ENCODE measurements at places on chromosomes 2 and 18.
A peak's percentile ranks its signal among the peaks of the same experiment; 100 is the strongest.

DNA sequence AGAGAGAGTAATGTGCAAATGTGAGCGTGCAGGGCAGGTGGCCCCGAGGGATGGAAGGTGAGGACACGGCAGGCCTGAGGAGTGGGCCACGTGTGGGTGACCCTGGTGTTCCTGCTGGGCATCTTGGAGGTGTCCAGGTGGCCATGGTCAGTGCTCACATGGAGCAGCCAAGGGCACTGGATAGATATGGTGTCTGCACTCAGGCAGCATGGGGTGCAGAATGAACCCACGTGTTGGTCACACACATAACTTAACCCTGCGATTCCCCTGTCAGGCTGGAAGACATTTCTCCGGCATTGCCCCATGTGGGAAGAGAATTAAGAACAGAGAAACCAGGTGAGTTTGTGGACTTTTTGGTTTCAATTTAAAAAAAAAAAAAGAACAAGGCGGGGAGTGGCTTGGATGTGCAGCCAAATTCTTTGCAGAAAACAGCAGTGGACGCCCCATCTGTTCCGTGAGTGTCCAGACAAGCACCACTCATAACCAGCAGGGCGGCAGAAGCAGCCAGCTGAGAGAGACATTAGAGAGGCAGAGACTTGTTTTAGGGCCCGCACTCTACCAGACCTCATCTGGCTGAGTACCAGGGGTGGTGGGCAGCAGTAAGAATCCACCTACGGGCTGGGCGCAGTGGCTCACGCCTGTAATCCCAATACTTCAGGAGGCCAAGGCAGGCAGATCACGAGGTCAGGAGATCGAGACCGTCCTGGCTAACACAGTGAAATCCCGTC lies 249.8 kb downstream of the ACKR3 start:
- DNase-seq: no peak

DNA sequence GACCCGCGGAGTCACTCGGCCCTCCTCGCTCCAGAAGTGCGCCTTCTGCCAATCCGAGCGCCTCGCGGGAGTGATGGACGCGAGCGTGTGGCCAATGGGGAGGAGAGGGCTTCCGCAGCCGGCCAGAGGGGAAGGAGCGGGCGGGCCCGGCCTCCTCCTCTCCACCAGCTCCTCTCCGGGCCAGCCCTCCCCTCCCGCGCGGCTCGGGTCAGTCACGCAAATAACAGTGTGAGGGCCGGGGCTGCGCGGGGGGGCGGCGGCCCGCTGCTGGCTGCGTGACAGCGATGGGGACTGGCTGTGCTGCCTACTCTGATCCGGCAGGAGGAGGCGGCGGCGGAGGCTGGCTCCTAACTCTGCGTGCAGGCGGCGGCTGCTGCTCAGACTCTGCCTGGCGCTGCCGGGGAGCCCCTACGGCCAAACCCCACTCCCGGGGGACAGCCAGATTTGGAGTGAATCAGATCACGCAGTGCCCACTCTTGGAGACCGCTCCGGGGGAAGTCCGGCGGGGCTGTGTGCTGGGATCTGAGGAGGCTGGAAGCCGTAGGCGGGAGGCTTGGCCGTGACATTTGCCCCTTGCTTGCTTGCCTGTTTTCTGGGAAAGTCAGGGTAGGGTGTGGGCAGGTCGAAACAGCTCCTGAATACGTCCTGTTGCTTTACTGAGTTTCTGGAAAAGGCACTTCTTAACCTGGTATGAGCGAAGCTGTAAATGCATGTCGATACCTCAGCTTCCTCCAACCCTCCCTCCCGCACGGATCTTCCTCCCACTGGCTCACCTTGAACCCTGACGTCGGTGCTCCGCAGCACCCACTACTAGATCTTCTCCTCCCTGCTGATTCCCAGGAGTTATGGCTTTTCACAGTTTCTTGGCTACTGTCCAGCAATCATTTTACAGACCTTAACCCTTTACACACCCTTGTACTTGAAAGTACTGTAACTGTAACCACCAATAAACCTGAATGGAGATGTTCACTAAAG lies 97.9 kb upstream of the SERTAD2 start:
- DNase-seq: peak; percentile 99

- no peak for DNase-seq
Observed at GRCh38 chr2:56754066-56754615, 570.4 kb downstream of the CCDC85A start.

DNA sequence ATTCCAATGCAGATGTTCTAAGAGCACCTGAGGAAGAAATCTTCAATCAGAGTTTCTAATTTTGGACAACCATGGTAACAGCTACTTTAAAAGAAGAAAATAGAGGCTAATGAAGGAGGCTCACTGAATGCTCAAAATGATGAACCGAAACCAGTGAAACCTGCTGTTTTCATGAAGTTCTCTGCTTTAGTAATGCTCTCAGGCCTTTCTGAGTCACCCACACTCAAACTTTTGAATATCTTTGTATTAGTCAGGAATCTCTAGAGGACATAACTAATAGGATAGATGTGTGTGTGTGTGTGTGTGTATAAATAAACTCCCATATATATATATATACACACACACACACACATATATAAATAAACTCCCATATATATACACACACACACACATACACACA lies 76.9 kb upstream of the RIT2 start:
- no peak for DNase-seq

GRCh38 chr18:7688580-7688979 lies 121.5 kb downstream of the PTPRM start:
- no peak for DNase-seq

DNA sequence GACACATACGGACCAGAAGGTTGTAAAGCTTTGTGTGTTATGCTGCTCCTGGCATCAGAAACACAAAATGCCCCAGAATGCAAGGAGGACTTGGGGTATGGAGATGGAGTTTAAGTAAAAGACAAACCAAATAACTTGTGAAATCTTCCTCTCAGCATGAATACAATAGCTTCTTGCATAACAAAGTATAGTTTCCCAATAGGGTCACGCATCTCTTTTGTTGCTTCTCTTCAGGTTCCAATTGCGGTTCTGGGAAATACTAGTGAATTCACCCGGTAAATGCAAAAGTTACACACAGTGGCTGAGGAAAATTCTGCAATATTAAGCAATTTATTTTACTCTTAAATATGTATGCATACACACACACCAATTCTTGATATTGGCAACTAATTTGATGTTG lies 339.2 kb upstream of the EPHA4 start:
- no peak for DNase-seq

- no peak for DNase-seq
Observed at GRCh38 chr2:207483066-207483465, 46.7 kb upstream of the CREB1 start.

DNA sequence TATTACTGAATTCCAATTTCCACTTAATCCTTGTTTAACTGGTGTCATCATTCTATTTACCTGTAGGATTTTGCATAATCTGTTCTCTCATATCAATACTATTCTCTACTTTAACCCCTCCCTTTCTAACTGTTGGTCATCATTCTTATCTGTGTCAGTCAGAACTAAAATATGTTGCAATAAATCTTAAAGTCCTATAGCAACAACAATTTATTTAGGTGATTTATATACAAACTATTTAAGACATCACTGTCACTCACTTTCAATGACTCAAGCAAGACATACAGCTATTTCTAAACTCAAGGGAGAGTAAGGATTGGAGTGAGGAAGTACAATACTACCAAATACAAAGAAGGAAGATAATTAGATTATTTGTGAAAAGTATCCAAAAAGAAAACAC lies 740.4 kb downstream of the DSC3 start:
- DNase-seq: no peak

DNA sequence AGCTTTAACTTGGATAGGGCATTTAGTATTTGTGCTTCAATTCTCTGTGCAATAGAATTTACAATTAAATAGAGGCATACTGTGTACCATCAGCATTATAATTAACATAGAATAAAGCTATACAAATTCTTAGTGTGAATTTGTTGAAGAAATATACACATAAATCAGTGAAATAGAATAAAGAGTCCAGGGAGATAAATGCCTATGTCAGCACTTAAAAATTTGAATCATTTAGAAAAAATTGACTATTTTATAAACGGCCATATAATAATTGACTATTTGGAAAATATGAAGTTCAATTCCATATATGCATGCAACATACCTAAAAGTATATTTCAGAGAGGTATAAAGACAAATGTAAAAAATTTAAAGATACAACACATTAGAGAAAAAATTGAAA lies 348.7 kb downstream of the NR4A2 start:
- no peak for DNase-seq

DNA sequence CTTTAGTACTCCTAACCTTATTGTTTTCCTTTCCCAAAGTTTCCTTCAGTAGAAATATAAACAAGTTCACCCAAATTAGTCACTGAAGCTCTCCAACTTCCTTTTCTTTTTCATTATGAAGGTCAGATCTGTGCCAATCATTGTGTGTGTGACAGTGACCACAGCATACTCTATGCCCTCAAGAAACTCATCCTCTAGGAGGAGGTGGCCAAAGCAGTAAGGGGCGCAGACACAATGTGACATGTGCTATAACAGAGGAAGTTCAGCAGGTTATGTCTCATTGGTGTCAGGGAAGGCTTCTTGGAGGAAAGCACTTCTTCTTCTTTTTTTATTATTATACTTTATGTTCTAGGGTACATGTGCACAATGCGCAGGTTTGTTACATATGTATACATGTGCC lies 60.0 kb upstream of the PSME4 start:
- no peak for DNase-seq

GRCh38 chr2:231051116-231051515 lies 5.6 kb upstream of the PSMD1 start:
- no peak for DNase-seq

GRCh38 chr2:160308915-160309314 lies 108.8 kb upstream of the ITGB6 start:
- DNase-seq: no peak

DNA sequence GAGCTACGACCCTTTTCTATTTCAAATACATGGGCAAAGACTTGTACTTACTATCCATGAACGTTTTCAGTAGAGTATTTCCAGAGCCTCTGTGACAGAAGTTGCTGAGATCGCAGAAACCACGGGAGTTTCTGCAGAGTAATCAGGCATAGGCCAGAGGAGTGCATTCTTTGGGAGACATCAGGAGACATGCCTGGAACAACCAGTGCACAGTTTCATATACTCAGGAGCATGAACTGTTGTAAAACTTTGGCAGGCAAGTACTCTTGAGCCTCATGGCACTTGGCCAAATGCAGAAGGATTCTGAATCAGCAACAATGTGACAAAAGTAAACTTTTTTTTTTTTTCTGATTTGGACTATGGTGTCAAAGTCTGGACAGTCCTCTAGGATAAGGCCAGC lies 307.1 kb downstream of the GRB14 start:
- peak; percentile 19 for DNase-seq

- no peak for DNase-seq
Observed at GRCh38 chr2:120947327-120947726, 211.7 kb downstream of the GLI2 start.

DNA sequence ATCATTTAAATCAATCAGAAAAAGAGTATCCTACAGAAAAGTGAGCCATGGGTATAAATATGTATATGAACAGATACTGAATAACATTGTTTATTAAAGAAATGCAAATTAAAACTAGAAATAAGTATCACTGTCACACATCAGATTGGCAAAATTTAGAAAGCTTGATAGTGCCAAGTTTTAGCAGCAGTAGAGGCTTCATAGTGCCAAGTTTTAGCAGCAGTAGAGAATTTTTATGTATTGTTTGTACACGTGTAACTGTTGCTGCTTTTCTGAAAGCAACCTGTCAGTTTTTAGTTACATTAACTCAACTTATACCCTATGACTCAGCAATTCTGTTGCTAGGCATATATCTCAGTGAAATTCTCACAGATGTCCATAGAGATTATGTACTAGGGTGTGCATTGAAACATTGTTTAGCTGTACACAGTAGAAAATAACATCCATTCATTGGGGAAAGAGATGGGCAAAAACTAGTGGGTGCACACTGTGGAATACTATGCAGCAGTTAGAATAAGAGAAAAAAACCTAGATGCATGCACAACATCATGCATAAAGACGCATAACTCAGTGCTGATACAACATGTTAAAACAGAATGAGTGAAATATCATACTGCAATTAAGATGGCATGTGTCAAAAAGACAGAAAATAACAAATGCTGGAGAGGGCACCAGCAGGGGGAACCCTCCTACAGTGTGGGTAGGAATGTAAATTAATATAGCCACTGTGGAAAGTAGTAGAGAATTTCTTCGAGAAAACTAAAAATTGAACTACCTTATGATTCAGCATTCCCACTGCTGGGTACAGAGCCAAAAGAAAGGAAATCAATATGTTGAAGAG lies 294.5 kb upstream of the NT5C1B start:
- no peak for DNase-seq

DNA sequence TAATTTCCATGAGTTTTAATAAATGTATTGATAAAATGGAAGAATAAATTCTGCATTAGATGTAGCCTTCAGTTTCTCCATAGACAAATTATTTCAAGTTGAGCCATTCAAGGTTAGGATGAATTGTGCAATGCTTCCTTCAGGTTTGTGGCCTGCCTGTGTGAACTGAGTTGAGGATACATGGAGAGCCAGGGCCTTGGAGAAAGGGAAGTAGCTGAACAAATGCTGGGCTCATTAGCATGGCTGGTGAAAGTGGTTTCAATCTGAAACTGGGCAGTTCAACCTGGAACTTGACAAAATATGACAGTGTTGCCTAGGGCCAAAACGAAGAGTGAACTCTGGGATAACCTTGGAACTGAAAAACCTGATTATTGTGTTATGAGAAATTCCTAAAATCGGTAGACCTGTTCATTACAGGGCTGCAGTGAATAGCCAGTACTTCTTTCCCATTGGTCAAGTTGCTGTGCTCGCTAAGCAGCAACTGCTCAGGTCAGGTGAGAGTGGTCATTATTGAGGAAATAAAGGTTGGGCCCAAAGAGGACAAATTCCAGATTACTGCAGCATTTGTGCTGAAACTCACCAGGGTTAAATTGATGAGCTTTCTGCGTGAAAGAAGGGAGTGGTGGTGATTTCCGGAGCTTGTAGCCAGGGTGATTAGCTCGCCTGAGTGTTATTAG lies 12.7 kb downstream of the INPP1 start:
- DNase-seq: no peak

DNA sequence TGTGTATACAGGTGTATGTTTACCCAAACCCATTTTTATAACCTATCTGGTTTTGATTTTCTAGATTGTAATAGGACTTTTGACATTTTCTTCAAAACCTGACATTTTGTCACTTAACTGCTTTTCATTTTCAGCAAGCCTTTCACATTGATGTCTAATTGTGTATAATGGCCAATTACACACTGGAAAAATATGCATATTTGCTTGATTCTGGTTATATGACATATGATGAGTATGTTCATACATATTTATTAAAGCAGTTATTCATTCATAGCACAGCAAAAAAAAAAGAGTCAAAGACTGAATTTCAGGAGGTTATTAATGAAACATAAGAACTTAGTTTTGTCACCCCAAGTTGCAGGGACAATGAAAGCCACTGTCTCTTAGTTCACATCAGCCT lies 307.7 kb upstream of the TNP1 start:
- no peak for DNase-seq

GRCh38 chr2:99833586-99834201 lies 308.7 kb downstream of the AFF3 start:
- DNase-seq: no peak

DNA sequence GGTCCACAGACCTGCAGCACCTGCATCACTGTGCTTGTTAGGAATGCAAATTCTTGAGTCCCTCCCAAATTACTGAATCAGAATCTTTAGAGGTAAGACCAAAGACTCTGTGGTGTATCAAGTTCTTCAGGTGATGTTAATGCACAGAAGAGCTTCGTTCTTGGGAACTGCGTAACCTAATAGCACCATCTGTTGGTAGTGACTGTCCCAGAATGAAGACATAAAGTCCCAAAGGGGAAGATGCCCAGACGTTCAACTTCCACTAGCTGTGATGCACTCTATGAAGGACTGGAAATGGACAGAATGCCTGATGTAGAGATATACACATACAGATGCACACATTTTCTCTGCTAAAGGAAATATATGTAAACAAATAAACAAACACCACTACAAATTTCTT lies 576.0 kb downstream of the LRP1B start:
- DNase-seq: no peak

All from adrenal gland (tissue), 19 donors.